Testis (tissue), 5 donors: ENCODE measurements at places on chromosomes 7 and 10.
A peak's percentile ranks its signal among the peaks of the same experiment; 100 is the strongest.

- DNase-seq, result no peak
Measured at GRCh38 chr10:20100171-20100570, 283.9 kb downstream of the PLXDC2 start.

DNA sequence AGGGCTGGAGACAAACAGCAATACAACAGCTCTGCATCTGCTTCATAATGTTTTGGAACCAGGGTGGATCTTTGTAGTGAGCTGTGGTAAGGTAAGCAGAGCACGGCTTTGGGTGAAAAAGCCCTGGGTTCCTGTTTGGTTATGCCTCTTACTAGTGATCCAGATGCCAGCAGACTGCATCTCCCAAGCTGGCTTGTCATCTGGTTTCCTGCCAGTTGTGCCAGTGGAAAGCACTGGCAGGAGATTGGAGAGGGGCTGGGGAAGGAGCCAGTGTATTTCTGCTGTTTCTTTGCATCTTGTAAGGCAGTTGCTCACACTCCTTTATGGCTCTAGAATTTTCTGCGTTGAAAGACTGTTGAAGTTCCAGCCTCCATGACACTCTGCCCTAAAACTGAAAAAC, 137.6 kb downstream of the TSPAN12 start:
- DNase-seq, result no peak

DNA sequence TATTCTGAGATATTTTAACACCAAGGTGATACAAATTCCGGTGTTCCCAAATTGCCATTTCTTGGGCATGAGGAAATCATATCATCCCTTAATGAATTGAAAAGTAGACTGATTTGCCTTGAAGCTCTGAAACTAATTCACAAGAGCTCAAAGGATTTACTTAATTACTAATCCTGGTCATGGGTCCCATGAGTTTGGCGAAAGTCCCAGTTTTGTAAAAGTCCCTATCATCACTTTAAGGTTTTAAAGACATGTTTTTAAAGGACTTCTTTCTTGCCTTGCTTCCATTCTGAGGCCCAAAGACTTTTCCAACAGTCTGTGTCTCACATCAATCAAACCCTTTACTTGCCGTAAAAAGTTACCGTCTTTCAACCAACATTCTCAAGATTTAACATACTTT, 377.9 kb downstream of the DNAJB9 start:
- no peak for DNase-seq

- DNase-seq, result no peak
Measured at GRCh38 chr7:42426163-42426562, 189.2 kb upstream of the GLI3 start.

DNA sequence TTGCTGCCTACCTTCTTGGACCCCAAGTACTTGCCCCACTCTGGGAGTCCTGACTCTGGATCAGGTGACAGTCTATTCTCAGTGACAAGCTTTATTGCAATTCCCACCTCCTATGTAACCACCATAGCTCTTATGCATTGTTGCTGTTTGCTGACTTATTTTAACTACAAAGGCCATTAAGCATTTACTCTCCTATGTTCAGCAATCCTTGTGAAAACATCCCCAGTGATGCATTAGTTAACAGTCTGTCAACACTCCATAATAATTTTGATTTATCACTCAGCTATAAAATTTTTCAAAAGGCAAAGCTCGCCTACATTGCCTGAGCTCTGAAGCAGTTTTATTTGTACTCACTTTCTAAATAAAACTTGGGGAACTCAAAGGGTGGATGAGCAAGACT, 871.8 kb upstream of the SORCS1 start:
- no peak for DNase-seq

GRCh38 chr7:29795696-29796580, 10.4 kb upstream of the WIPF3 start:
- peak; percentile 66 for DNase-seq

DNA sequence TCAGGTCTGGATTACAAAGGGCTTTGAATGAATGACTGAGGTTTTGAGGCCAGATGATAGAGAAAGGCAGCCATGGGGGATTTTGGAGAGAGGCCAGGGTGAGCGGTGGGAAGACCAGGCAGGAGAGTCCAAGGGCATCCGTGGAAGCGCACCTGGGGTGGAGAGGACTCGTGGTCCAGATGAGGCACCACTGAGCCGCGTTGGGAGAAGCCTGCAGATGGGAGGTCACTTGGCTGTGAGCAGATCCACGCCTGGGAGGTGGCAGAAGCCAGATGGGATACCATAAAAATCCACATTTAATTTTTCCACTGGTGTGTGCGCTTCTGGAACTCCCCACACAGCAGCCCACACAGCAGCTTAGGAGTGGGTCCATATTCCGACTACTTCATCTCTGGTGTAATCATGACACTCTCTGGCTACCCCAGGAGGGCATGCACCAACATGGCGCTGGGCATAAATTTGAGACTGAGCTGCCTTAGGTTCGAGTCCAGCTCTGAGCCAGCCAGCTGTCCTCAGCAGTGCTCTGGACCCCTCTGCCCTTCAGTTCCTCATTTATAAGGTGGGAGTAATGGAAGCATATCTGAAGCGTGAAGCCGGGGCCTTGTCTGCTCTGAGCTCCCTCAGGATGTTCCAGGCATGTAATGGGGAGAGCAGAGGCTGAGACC, 90.2 kb upstream of the FAM20C start:
- no peak for DNase-seq

DNA sequence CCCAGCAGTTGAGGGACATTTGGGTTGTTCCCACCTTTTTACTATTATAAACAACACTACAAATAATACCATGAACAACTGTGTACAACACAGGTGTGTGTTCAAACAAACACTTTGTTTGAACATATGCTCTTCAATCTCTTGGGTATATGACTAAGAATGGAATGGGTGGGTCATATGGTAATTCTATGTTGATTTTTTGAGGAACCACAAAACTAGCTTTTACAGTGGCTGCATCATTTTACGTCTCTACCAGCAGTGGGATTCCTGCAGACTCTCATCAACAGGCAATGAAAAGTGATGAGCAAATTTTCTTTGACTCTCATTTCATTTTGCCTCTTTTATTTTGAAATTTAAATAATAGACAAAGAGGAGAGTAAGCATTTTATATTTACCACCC, 116.9 kb upstream of the KLF14 start:
- DNase-seq, result no peak

- no peak for DNase-seq
Measured at GRCh38 chr7:105141068-105141467, 127.1 kb downstream of the KMT2E start.

GRCh38 chr10:89414146-89414878, at the start of gene IFIT5:
TSS of gene IFIT5 (plus strand) at chr10:89414568. CDS start at chr10:89414799, 231 bp downstream.
- peak; percentile 88 for DNase-seq

GRCh38 chr10:18659819-18660535, 746 bp downstream of the ARL5B start:
- DNase-seq, result no peak

DNA sequence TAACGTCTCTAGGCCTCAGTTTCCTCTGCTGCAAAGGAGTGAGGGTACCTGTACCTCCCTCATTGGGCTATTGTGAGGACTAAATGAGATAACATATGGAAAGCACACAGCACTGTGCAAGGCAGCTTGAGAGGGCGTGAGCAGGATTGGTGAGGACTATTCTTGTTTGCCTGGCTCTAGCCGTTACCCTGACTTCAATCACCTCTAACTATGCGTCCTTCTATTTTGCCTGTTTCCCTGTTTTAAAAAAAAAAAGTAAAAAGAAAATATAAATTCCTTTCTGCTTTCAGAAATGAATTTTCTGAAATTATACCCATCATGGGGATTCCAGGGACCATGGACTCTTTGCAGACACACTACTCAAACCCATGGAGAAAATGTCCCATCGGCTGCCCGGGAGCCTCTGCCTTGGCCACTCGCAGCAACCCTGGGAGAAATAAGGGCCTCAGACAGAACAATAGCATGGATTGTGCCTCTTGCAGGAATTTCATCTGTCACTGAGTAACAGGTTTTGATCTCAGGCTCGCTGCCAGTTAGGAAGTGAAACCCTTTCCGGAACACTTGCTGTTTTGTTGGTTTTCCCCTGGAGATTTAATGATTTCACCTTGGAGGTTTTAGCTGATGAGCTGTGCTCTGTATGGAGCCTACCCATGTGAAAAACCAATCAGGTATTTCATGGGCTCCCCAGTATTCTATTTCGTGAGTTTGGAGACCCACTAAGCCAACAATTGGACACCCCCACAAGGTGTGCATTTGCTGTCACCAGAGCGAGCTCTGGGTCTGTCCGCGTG, 55.6 kb downstream of the STEAP1B start:
- DNase-seq, result peak; percentile 82

DNA sequence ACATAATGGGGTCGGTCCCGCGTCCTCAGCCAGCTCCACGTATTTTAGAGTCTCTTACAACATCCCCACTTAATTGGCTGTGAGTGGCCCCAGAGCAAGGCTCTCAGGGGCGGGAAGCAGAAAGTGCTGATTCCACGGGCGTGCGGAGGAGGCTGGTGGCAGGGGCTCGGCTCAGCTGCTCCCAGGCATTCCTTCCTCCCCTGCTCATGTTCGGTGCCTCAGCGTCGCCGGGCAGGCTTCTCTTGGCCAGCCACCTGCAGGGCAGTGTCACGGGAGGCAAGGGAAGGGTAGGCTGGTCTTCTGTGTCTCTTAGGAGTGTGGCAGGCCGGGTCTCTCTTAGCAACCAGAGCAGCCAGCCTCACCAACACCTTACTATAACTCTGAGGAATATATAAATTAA, 33.8 kb downstream of the IL15RA start:
- no peak for DNase-seq
